ENCODE measurements at places on chromosomes 5 and 9.

- DNase-seq, result no peak
Measured at GRCh38 chr5:141715346-141715905, 33.4 kb upstream of the ARAP3 start.

GRCh38 chr9:121700165-121700831, 48.9 kb downstream of the DAB2IP start:
- DNase-seq, result no peak

DNA sequence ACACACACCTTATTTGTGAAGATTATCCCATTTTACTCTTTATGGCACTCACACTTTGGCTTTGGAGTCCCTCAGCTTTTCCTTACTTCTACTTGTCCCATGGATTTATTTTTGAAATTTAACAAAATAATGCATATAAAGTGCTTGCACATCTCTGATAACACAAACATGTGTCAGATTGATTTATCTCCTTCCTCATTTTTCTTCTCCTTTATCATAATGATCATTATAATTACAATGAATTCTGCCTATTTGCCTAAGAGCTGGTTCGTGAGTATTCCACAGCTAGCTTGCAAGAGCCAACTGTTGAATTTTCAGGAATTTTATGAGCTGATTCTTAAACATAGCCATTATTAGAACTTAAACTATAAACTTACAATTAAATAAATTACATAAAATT, 347.7 kb downstream of the CHSY3 start:
- DNase-seq, result no peak

DNA sequence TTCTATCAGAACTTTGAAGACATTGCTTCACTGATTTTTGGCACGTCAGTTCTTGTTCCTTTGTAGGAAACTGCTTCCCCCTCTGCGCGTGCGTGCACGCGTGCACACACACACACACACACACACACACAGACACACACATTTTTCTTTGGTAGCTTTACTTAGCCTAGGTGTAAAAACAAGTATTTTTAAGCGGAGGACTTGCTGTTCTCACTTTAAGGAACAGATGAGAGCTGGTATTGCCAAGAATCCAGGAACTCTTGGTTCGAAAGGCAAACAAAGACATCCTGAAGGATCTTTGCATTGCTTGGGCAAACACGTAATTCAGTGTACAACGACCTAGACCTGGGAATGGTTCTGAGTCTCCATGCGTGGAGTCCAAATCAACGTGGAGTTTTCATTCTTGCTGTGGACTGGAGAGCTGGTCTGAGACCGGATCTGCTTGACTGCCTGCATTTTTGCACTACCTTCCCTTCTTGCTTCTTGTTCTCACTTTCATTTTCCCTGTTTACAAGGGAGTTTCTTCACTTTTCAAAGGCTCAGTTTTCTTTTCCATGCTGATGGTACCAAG, 8.2 kb downstream of the TMEM268 start:
- DNase-seq, result no peak

- no peak for DNase-seq
Measured at GRCh38 chr5:107422494-107422893, 248.2 kb downstream of the EFNA5 start.

- no peak for DNase-seq
Measured at GRCh38 chr5:169763376-169764017, 126.4 kb downstream of the DOCK2 start.

GRCh38 chr5:143760131-143760505, 51.8 kb upstream of the HMHB1 start:
- DNase-seq, result no peak

DNA sequence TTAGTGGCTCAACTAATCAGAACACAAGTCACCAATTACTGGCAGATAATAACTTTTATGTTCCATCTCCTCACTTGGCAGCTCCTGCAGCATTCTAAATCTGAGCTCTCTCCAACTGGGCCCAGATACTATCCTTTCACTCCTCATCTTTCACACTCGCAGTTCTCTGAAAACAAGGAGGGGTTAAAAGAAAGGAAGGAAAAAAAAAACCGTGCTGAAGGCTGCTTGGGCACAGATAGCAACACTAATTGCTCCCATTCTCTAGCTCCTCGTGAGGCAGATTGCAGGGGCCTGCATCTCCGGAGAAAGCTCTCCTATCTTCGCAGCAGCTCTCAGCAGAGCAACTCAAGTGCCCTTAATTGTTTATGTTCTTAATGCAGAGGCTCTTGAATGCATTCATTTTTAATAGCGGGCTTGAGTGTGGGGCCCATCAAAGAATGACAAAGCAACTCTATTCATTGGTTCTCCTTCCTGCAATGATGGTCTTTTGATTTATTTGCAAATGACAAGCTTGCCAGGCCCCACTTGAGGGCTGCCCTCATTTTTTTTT, 23.9 kb downstream of the TLE1 start:
- no peak for DNase-seq
